ENCODE measurements at places on chromosomes 3 and 15. TPM values are rescaled to one million over a fixed set of nuclear protein-coding genes. Genes with fewer than 3 reads are reported as not detected.

The ZIC1 gene
- total RNA-seq: not detected

The LRRC28 gene
- 10.6 TPM for total RNA-seq

The RAB6B gene
- total RNA-seq: 1.1 TPM

The C3orf20 gene
- not detected for total RNA-seq

The EPM2AIP1 gene
- total RNA-seq: 12.9 TPM

The GPX1 gene
- 589 TPM for total RNA-seq

The EOGT gene
- total RNA-seq: 41.7 TPM

The GPR87 gene
- total RNA-seq: 51.8 TPM
